ENCODE measurements at places on chromosomes 5 and 9. TPM values are rescaled to one million over a fixed set of nuclear protein-coding genes. Genes with fewer than 3 reads are reported as not detected.

DNA sequence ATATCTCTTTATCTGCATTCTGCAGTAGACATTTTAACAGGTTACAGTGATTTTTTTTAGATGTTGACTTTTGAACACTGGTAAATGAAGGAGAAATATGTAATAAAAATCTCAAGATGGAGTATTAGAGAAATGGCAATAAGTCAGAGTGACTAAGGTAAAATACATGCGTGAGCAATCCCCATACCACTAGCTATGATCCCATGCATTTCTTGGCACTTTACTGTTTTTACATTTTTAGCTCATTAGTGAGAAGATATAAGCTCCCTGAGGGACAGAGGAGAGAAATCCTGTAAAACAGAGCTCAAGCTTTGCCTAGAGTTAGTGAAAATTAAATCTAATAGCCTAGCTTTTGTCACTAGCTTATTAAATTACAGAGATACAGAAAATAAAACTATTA, 181.9 kb upstream of the TRPM3 start:
- no peak for DNase-seq

DNA sequence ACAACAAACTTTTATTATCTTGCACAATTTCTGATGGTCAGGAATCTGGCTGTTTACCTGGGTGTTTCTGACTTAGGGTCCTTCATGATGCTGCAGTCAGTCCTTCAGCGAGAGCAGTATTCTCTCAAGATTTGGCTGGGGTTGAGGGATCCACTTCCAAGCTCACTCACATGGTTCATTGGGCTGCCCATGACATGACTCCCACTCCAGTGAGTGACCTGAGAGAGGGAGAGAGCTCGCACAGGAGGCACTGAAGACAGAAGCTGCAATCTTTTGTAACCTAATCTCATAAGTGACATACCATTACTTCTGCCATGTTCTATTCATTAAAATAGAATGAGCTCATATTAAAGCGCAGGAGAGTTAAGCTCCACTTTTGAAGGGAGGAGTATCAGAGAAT, 212.6 kb downstream of the SPATA31D1 start:
- DNase-seq = no peak

- no peak for DNase-seq
Measured at GRCh38 chr5:132017738-132018625, 6.5 kb upstream of the ACSL6 start.

- no peak for DNase-seq
Measured at GRCh38 chr9:99515895-99516656, 294.0 kb downstream of the SEC61B start.

IFNA21 gene
- total RNA-seq = not detected

CTSV gene
- 0.31 TPM for total RNA-seq

DNA sequence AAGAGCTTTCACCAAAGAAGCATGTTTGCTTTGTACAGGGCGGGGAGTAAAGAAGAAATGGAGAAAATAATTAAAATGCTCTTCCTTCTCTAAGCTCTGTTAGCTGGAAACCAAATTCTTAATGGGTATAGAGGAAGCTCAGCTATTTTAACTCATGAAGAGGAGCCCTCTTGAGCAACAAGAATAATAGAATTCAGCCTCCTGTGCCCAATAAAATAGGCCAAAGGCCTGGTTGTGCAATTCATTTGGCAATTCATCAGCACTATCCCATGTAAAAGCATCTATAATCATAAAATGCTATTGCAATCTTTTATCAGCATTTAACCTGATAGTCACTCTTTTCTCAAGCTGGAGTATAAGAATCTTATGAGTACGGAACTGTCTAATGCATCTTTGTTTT, 133.6 kb upstream of the CDH6 start:
- DNase-seq = no peak

LCN9 gene
- total RNA-seq = not detected

DNA sequence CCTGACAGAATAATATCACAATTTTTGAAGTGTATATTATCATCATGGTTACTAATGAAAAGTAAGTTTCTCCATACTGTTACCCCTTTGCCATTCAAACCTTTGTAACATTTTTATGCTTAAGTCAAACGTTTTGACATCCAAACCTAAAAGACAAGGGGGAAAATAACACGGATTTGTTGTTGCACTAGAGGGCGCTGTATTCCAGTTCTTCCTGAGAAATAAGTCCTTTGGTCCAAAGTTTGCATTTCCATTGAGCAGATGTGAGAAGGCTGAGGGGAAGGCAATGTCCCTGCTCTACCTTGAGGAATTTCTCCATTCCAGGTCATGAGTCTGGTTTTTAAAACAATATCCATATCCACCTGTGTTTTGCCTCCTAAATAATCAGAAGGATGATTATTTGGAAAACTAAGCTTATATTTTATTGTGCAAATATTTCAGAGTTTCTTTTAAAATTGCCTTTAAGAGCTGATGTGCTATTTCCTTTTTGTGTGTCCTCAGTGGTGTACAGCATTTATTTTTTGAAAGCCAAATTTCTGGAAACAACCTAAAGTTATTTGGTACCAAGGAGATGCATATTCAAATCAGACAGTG, 9.7 kb downstream of the LECT2 start:
- DNase-seq = no peak

CDC20B gene
- not detected for total RNA-seq

NXNL2 gene
- total RNA-seq = not detected

GRCh38 chr5:71596169-71596568, 9.0 kb downstream of the MCCC2 start:
- DNase-seq = no peak

PCDHB4 gene
- total RNA-seq = not detected

DNA sequence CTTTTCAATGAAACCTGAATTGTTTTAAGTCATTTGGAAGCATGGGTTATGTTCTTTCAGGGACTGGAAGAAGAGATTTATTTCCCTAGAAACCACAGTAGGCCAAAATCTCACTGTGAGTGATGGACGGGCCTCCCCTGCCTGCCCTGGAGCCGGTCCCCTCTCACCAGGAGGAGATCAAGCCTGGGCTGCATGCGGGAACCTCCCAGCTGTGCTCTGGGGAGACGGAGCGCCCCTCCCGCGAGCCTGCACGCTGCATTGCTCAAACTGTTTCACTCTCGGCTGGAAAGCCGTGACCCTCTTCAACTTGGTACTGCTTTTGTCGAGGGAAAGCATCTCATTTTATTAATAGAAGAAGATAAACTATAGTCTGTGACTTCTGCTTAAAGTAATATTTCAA, 85.4 kb downstream of the IRX2 start:
- no peak for DNase-seq

GRCh38 chr5:97078958-97079743, 63.3 kb downstream of the LIX1 start:
- no peak for DNase-seq

DNA sequence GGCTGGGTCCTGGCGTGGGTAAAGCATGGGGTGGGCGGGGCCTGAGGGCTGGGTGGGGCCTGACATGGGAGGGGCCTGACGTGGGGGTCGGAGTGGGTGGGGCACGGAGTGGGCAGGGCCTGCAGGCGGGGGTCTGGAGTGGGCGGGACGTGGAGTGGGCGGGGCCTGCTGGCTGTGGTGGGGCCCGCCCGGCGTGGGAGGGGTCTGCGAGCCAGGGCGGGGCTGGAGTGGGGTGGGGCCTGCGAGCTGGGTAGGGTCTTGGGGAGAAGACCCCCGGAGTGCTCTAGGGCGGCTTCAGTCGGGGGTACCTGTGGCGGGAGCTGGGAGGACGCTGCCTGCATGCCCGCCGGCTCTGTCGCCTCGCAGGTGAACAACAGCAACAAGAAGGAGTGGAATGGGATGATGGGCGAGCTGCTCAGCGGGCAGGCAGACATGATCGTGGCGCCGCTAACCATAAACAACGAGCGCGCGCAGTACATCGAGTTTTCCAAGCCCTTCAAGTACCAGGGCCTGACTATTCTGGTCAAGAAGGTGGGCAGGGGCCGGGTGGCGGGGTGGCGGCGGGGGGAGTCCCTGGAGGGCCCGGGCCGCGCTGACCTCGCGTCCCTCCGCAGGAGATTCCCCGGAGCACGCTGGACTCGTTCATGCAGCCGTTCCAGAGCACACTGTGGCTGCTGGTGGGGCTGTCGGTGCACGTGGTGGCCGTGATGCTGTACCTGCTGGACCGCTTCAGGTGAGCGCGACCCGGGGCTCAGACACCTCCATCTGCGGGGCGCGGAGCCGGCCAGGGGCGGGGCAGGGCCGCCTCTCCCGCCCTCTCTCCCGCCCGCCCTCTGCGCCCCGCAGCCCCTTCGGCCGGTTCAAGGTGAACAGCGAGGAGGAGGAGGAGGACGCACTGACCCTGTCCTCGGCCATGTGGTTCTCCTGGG, 8.0 kb downstream of the LRRC26 start:
- no peak for DNase-seq

- no peak for DNase-seq
Measured at GRCh38 chr5:176134529-176135223, 103.5 kb upstream of the SIMC1 start.

GRCh38 chr5:76662521-76662920, 39.3 kb upstream of the F2RL2 start:
- no peak for DNase-seq

DNA sequence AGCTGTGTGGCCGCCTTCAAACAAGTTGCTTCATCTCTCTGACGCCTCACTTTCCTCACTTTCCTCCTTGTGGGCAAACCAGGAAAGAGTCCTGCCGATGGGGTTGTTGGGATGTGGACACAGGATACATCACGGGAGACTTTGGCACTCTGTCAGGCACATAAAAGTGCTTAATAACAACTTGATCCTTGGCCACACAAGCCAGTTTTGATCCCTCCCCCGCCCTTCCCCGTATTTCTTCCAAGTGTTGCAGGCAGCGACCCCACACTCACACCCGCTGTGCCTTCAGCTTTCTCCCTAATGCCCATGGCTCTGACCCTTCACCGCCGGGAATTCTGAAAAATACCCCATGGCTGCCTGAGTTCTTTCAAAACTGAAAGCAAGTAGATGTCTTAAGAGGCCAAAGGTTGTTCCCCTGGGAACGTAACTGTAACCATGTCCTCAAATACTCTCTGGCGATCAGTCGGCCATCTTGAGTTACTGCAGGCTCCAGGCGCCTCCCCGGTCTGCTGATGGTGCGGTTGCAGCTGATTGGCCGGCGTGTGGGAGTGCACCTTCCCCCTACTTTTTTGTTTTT, 59.8 kb downstream of the ARHGEF37 start:
- no peak for DNase-seq

HRCT1 gene
- not detected for total RNA-seq

DNA sequence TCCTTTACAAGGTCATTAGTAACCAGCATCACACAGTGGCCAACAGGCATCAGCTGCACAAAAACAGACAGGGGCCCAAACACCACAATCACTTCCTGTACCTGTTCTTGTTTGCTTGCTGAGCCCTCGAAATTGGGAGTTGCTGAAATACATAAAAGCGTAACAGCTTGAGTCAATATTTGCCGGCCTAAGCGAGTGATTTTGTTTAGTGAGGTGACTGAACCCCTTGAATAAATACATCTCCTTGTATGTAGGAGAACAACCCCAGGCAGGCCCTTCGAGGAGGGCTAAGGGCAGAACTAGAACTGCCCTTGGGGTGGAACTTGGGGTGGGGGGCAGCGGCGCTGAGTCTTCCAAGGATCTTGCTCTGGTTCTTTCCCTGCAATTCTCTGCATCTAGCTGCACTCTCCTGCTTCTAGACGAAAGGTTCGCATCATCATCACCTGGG, 502.5 kb downstream of the RASEF start:
- DNase-seq = no peak

HDHD3 gene
- total RNA-seq = 12.2 TPM

GRCh38 chr5:36792560-36793180, 83.9 kb upstream of the NIPBL start:
- DNase-seq = no peak

DNA sequence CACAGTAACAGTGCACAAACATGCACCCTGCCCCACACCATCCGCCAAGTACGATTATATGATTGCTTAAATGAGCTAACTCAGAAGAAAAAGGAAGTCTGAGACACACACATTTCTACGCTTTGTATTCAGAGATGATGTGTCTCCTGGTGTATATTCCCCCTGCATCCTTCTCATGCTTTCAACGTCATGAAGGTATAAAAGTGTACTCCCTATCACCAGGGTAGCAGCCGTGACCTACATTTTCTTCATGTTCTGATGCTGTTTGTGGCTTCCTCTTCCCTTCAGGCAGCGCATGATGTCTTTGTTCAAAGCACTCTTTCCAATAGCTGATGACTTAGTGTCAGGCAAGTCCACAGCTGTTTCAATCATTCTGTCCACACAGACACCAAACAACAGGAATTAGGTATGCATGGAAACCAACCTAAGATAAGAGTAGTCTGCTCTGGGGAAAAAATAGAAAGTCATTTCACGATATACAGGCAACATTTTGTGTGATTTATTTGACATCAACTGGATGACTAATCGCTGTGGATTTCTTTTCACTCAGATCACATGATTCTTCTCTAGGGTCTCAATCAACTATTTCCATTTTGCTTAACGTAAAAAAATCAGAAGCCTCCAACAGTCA, 269.4 kb upstream of the PTGER4 start:
- peak; percentile 64 for DNase-seq

CREB3 gene
- 23.7 TPM for total RNA-seq

DAB2 gene
- total RNA-seq = 0.25 TPM

CER1 gene
- not detected for total RNA-seq

DNA sequence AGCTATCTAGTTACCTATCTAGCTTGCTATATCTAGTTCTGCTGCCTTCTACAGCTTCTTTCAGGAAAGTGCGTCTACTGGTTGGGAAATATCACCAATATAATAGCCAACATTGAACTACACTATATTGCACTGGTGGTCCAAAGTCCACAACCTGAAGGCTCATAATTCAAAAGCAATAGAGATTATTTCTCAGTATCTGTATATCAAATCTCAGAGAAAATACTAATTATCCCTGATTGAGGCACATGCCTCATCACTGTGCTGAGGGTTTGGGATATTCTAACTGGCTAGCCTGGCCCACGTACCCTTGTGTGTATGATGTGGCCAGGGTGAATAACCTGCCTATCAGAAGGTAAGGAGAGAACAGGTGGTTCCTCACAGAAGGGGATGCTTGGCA, 53.8 kb downstream of the SH3RF2 start:
- no peak for DNase-seq

GRCh38 chr9:116979456-116979855, 292.4 kb downstream of the TRIM32 start:
- DNase-seq = no peak

GCNT1 gene
- total RNA-seq = 5.4 TPM

DNA sequence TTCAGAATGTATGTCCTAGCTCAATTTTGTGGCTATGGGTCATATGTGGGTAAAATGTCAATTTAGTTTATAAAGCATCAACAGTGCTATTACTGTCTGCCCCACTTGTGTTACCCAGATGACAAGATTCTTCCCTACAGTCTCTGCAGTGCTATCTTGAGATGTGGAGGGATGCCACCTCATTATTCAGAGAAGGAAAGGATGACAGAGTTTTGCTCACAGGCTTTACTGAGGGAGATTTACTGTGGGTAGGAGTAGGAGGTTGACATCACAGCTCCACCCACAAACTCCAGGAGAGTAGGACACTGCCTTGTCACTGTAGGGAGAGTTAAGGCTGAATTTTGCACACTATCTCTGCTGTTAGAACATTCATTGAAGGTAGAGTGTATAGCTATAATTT, 359.3 kb downstream of the HTR1A start:
- no peak for DNase-seq

DNA sequence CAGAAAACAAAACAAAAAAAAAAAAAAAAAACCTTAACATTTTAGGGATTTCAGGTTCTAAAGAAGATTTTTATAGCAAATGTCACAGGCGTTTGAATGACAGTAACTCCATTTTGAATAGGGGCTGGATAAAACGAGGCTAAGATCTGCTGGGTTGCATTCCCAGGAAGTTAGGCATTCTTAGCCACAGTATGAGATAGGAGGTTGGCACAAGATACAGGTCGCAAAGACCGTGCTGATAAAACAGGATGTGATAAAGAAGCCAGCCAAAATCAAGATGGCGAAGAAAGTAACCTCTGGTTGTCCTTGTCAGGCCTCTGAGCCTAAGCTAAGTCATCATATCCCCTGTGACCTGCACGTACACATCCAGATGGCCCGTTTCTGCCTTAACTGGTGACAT, 425.6 kb upstream of the PTPRD start:
- DNase-seq = no peak
